ENCODE measurements at places on chromosomes 3 and 15. TPM values are rescaled to one million over a fixed set of nuclear protein-coding genes. Genes with fewer than 3 reads are reported as not detected.

SMCO1 gene
- total RNA-seq, result not detected

SERPINI2 gene
- not detected for total RNA-seq

- H3K4me1 ChIP-seq, result no peaks in the 10 kb centered on the region
- H3K4me3 ChIP-seq, result no peak overlapping the region
- H3K36me3 ChIP-seq, result peaks cover 2% of the 10 kb centered on the region
These were observed 34.6 kb upstream of the IGF2BP2 start for GRCh38 chr3:185859294-185859972.

DNA sequence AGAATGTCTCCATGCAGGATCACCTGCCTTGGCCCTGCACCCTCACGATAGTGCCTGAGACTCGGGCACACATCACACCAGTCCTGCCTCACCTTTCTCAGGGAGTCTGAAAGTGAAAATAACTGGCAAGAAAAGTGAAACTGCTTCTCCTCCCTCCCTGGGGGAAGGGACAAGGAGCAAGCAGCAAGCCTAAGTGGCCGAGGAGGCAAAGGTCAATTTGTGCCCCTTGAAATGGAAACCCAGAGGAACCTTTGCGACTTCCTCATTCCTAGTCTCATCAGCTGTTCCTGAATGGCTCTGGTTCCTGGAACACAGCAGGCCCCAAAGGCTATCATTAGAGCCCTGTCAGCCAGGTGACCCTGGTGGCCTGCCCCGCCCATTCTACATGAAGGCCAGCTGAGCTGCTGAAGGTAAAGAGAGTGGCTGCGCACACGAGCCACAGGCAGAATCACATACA lies 28.0 kb upstream of the SLCO2A1 start:
- H3K36me3 ChIP-seq, result no peaks in the 10 kb centered on the region
- no peak overlapping the region for H3K27ac ChIP-seq
- H3K4me1 ChIP-seq, result peaks cover 4% of the 10 kb centered on the region
- no peak for DNase-seq

C3orf80 gene
- total RNA-seq, result 0.10 TPM

GRCh38 chr3:126900859-126901540 lies 81.9 kb upstream of the PLXNA1 start:
- no peaks in the 10 kb centered on the region for H3K36me3 ChIP-seq
- H3K4me3 ChIP-seq, result no peak overlapping the region
- H3K27ac ChIP-seq, result no peak overlapping the region
- H3K4me1 ChIP-seq, result no peaks in the 10 kb centered on the region
- DNase-seq, result no peak
- no peaks in the 10 kb centered on the region for H3K27me3 ChIP-seq

HDAC11 gene
- 6.2 TPM for total RNA-seq

DNA sequence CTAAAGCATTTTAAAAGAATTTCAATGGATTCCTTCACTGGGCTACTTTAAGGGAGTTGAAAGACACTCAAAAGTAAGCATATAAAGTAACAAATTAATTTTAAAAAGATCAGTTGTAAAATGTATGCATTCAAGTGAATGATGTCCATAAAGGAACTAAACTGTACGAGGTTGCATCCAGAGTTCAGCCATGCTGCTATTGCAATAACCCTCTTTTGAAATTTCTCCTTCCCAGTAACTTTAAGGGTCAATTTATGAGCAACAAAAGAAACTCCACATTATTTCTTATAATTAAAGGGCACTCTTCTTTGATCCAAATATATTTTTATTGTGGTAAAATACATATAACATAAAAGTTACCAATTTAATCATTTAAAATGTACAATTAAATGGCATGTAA lies 22.9 kb downstream of the BTLA start:
- no peak overlapping the region for H3K4me3 ChIP-seq
- H3K4me1 ChIP-seq, result peaks cover 64% of the 10 kb centered on the region
- H3K27ac ChIP-seq, result no peak overlapping the region

GRCh38 chr15:52805351-52806283 lies 15.5 kb upstream of the ONECUT1 start:
- peak overlapping the region; percentile 73 for H3K4me3 ChIP-seq
- DNase-seq, result no peak
- no peaks in the 10 kb centered on the region for H3K36me3 ChIP-seq
- H3K27ac ChIP-seq, result no peak overlapping the region
- peaks cover 22% of the 10 kb centered on the region for H3K4me1 ChIP-seq

- H3K4me1 ChIP-seq, result peaks cover 57% of the 10 kb centered on the region
- H3K36me3 ChIP-seq, result peaks cover 17% of the 10 kb centered on the region
- H3K4me3 ChIP-seq, result peak overlapping the region; percentile 88
- H3K27me3 ChIP-seq, result no peaks in the 10 kb centered on the region
These were observed 1.2 kb downstream of the IFT122 start for GRCh38 chr3:129441215-129441614.

DNA sequence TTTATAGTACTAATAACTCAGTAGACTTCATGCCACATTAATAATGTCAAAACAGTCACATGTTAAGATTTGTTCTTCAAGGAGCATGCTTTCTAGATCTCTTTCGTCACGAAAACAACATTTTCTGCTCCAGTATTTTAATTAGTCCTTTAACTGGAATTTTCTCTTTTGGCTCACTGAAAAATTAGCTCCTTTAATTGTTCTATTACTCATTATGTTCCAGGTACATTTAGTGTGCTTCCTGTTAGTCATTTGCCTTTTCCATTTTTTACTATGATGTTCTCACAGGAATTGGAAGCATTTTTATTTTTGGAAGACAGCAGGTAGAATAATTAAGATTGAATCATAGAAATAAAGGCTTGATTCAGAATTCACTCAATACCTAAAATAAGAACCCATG lies 111.2 kb downstream of the SLC9A9 start:
- H3K36me3 ChIP-seq, result peaks cover 4% of the 10 kb centered on the region
- H3K4me3 ChIP-seq, result no peak overlapping the region
- H3K4me1 ChIP-seq, result no peaks in the 10 kb centered on the region
- no peak overlapping the region for H3K27ac ChIP-seq
- no peaks in the 10 kb centered on the region for H3K27me3 ChIP-seq

DNA sequence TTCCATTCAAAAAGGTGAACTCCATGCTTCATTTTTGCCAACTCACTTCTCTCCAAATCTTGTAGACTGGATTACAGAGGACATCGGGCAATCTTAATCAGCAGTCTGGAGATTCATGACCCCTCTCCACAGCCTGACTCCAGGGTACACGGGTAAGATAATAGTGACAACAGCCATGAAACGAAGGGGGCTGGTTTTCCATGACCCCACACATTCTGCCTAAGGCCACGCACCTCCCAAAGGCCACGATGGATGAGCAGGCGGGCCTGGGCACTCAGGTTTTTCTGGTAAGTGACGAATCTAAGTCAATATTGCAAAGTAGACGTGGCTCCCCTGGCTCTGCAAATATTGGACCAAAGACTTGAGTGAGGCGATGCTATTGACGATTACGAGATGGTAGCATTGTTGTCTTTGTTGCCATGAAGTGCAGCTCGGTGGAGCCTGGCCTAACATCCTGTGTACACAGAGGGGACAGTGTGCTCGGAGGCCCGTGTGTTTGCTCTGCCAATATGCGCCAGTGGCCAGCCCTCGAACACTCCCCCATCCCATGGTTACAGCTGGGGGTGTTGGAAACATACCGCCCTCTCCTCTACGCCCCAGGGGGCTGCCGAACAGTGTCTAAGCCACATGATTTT lies 119.1 kb downstream of the OPA1 start:
- no peak for DNase-seq
- H3K4me1 ChIP-seq, result no peaks in the 10 kb centered on the region
- H3K27me3 ChIP-seq, result no peaks in the 10 kb centered on the region

DNA sequence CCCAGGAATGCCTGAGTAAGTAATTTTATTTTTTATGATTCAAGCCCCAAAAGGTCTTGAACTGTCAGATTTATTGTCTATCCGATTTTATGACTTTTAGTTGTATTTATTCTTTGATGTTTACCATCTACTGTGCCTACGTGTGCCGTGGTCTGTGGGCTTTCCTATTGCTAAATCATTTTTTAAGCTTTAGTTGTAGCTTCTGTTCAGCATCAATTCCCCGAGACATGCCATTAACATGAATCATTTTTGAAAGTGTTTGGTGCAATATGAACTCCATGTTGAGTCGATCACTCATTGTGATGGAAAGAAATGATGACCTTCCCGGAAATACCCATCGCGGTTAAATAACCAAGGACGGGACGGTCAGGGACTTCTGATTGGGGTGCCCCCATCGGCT lies 268.7 kb upstream of the THRB start:
- no peaks in the 10 kb centered on the region for H3K4me1 ChIP-seq
- no peak overlapping the region for H3K4me3 ChIP-seq
- no peak for DNase-seq
- no peak overlapping the region for H3K27ac ChIP-seq
- no peaks in the 10 kb centered on the region for H3K27me3 ChIP-seq

DNA sequence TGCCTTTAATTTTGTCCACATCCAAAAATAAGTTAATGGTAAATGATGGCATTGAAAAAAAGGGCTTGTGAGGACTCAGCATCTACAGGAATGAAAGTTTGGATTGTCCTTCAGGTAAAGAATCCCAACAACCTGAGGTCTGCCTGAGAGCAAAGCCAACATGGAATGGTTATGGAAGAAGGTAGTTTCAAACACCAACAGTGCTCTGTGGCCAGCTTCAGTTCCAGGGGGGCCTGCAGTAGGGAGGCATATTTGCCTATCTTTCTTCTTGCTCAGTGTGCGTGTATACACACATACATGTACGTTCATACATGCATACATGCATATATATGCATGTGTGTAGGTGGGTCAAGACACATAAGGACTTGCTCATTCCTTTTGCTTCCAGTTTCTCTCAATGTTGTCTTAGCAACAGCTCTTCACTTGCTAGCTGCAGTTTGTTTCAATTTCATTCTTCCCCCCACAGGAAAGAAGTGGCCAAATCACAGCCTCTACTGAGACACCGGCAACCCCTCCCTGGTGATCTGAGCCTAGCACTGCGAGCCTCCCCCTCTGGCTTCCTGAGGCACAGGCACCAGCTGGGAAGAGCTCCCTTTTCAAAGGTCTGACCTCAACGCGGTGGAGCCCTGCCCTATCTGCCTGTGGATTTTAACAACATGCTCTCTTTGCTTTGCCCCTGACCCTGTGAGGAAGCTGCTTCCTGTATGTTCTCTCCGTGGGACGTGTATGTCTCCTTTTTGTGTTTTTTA lies 146.2 kb downstream of the KLF13 start:
- peak overlapping the region; percentile 84 for H3K27ac ChIP-seq
- H3K4me1 ChIP-seq, result peaks cover 43% of the 10 kb centered on the region
- H3K27me3 ChIP-seq, result no peaks in the 10 kb centered on the region

- H3K27me3 ChIP-seq, result peaks cover 26% of the 10 kb centered on the region
- no peaks in the 10 kb centered on the region for H3K36me3 ChIP-seq
- no peak for DNase-seq
- H3K4me1 ChIP-seq, result no peaks in the 10 kb centered on the region
These were observed 158.1 kb upstream of the CTDSPL start for GRCh38 chr3:37703626-37704025.

MEX3B gene
- total RNA-seq, result 0.72 TPM

GRCh38 chr15:74172701-74173379 lies 670 bp upstream of the ISLR start:
- no peaks in the 10 kb centered on the region for H3K4me1 ChIP-seq
- DNase-seq, result no peak
- H3K36me3 ChIP-seq, result no peaks in the 10 kb centered on the region
- peaks cover 8% of the 10 kb centered on the region for H3K27me3 ChIP-seq

- H3K27ac ChIP-seq, result peak overlapping the region; percentile 26
- DNase-seq, result peak; percentile 72
- peaks cover 49% of the 10 kb centered on the region for H3K4me1 ChIP-seq
These were observed 83.8 kb upstream of the PPIB start for GRCh38 chr15:64246364-64247189.

KATNBL1 gene
- 41.3 TPM for total RNA-seq

GRCh38 chr3:43031485-43031884 lies 52.4 kb downstream of the GASK1A start:
- H3K36me3 ChIP-seq, result no peaks in the 10 kb centered on the region
- no peaks in the 10 kb centered on the region for H3K4me1 ChIP-seq
- no peak for DNase-seq
- H3K4me3 ChIP-seq, result no peak overlapping the region

- peaks cover 16% of the 10 kb centered on the region for H3K27me3 ChIP-seq
- no peak for DNase-seq
- no peaks in the 10 kb centered on the region for H3K4me1 ChIP-seq
- no peaks in the 10 kb centered on the region for H3K36me3 ChIP-seq
- H3K27ac ChIP-seq, result no peak overlapping the region
- H3K4me3 ChIP-seq, result no peak overlapping the region
These were observed 63.6 kb upstream of the BOC start for GRCh38 chr3:113147681-113148261.

DNA sequence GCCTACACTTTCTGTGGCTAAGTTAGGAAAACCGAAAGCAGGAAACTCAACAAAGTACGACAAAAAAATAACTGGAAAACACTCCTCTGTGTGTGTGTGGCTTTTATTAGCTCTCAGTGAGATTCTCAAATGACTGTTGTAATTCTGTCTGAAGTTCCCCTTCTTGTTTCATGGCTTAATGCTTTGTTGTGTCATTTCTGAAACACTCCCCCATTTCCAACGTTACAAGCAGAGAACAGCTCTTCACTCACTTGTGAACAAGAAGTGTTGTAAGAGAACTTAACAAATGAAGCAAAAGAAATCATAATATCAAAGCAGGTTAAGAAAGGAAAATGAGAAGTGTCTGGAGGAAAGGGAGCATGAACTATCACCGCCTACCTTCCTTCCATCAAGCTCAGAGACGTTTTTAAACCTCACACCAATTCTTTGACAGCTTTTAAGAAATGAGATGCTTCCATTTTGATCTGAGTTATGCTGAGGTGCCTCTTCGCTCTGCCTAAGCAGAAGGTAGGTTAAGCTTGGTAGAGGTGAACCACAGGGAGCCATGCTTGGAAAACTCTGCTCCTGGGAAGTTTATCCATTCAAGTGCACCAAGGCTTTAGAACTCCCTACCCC lies 12.4 kb upstream of the SEC62 start:
- H3K4me3 ChIP-seq, result peak overlapping the region; percentile 49
- peaks cover 26% of the 10 kb centered on the region for H3K4me1 ChIP-seq
- H3K36me3 ChIP-seq, result no peaks in the 10 kb centered on the region
- DNase-seq, result no peak
- H3K27ac ChIP-seq, result peak overlapping the region; percentile 40

SLC22A14 gene
- total RNA-seq, result 0.14 TPM

ANKUB1 gene
- not detected for total RNA-seq

DNA sequence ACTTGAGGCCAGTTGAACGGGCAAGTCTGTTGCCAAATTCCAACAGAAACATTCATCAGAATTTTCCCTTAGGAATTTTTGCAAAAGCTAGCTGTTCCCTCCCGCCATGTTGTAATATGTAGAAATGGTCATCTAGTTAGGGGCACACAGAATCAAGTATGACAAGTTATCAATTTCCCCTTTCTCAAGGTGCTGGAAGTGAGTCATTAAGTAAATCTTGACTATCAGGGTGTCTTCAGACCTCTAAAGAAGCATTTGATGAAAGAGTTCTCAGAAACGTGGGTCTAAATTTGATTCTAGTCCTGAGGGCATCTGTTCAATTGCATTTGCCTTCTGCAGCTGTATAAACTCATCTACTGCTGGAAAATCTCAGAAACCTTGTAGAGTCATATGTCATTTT lies 123.4 kb upstream of the FRMD4B start:
- no peak for DNase-seq
- H3K4me1 ChIP-seq, result no peaks in the 10 kb centered on the region
- no peaks in the 10 kb centered on the region for H3K36me3 ChIP-seq
- H3K4me3 ChIP-seq, result no peak overlapping the region
- peaks cover 12% of the 10 kb centered on the region for H3K27me3 ChIP-seq

- H3K36me3 ChIP-seq, result no peaks in the 10 kb centered on the region
- DNase-seq, result no peak
- H3K4me3 ChIP-seq, result no peak overlapping the region
- no peaks in the 10 kb centered on the region for H3K4me1 ChIP-seq
These were observed 135.1 kb downstream of the HCN4 start for GRCh38 chr15:73233623-73234022.

Measured in activated T-cell treated with anti-CD3 and anti-CD28 coated beads, Interleukin-2, amount 50 U/mL, for 72 hours (primary cell).